Nucleus accumbens (tissue), 56 donors: ENCODE measurements at places on chromosomes 6 and 20.
A peak's percentile ranks its signal among the peaks of the same experiment; 100 is the strongest.

DNA sequence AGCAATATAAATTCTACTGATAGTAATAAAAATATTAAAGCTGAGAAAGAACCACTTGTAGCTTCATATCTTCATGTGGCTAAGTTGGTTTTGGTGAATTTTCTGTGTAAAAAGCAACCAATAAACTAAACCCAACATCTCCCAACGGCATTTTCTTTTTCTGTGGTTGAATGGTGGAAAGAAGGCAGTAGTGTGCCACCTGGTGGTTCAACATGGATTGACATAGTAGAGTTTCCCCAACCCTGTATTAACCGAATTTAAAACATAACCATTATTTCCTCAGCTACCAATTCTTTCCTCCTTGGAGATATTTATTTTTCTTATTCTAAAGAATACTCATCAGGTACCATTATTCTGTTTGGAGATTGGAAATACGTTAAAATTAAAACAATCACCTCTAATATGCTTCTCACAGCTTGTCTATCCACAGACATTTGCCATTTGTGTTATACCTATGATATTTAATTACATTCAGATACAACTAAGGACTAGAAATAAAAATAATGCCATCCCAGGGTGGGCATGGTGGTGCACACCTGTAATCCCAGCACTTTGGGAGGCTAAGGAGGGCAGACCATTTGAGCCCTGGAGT, 117.1 kb upstream of the EEF1E1 start:
- DNase-seq, result no peak

GRCh38 chr20:38224531-38224930, 36.0 kb downstream of the KIAA1755 start:
- DNase-seq, result no peak

- no peak for DNase-seq
These were observed at the start of gene ZNF311 for GRCh38 chr6:29005183-29005885. Gene ZNF311, minus strand, starts transcription at chr6:29005315. Its CDS starts 1,361 bp downstream, at chr6:29003954.

DNA sequence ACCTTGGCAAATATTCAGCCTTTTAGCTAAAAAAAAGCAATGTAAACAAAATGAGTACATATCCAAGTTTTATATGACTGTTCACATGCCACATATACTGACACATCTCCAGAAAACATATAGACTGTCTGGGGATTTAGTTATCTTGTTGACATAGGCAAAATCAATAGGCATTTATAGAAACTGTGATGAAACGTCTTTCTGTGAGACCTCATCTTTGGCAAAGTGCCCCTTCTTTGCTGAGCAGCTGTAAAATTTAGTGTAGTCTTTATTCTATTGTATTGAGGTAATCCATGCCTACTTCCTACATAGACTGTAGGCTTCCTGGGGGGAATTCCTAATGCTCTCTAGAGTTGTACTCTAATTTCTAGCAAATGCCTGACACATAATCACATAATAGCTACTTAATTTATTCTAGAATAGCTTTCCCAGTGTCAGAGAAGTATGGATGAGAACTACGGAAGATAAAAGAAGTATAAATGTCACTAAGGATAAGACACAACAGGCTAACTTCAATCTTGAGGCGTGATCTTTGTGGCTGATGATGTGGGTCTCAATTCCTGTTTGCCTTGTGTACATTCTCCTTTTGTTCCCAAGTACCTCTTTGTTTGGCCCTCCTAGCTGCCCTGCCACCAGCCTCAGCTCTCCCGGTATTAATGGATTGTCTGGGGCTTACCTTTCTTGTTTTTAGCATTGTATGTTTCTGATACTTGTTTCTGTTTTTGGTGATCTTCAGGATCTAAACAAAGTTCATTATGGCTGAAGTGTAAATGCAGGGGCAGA, 30.6 kb downstream of the PTCHD4 start:
- DNase-seq, result no peak

- no peak for DNase-seq
These were observed 222.9 kb downstream of the UBE3D start for GRCh38 chr6:82842721-82843120.

- no peak for DNase-seq
These were observed 151.4 kb downstream of the CEBPB start for GRCh38 chr20:50341880-50342637.

DNA sequence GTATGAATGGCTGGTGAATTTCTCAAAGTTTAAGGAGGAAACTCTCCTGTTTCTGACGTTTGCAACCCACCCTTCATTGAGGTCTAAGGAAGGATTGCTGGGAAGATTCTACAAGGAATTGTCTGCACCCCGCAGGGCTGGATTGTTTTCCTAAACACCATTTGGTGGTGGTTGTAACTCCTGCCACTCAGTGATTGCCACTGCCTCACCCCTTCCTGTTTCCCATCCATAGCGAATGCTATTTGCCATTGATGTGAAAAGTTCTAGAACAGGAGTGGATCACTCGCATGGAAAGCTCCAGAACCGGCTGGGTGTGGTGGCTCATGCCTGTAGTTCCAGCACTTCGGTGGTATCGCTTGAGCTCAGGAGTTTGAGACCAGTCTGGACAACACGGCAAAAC, 8.7 kb upstream of the DSP start:
- no peak for DNase-seq

GRCh38 chr6:87941556-87942358, 105.9 kb upstream of the SPACA1 start:
- no peak for DNase-seq

DNA sequence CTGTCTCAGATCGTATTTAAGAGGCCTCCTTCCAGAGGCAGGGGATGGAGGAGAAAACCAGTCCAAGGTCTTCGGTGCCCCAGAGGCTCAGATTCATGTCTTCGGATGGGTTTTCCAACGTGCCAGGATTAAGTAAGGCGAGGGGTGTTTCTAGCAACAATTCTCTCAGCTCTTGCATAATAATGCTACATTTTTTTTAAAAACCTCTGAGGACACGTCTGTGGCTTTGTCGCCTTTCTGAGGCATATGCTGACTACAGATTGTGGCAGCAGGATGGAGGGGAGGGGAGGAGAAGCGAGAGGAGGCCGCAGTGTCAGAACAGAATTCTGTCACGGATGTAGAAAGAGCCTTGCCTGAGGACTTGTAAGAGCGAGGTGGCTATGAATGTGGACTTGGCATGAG, 17.7 kb upstream of the CCDC167 start:
- no peak for DNase-seq

DNA sequence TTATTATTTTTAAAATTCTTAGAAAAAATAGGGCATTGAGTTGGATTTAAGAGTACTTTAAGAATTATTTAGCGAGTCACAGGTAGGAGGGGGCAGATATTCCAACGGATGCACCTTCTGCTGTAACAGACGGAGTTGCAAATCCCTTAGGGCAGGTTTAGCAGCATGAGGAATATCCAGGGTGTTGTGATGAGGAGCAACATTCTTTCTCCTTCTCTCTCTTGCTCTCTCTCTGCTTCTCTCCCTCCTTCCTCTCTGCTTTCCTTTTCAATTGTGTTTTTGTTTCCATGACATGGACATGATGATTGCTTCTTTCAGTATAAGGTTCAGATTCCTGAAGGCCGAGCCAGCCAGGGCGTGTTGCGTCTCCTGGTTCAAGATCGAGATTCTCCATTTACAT, 28.9 kb downstream of the CDH26 start:
- no peak for DNase-seq

DNA sequence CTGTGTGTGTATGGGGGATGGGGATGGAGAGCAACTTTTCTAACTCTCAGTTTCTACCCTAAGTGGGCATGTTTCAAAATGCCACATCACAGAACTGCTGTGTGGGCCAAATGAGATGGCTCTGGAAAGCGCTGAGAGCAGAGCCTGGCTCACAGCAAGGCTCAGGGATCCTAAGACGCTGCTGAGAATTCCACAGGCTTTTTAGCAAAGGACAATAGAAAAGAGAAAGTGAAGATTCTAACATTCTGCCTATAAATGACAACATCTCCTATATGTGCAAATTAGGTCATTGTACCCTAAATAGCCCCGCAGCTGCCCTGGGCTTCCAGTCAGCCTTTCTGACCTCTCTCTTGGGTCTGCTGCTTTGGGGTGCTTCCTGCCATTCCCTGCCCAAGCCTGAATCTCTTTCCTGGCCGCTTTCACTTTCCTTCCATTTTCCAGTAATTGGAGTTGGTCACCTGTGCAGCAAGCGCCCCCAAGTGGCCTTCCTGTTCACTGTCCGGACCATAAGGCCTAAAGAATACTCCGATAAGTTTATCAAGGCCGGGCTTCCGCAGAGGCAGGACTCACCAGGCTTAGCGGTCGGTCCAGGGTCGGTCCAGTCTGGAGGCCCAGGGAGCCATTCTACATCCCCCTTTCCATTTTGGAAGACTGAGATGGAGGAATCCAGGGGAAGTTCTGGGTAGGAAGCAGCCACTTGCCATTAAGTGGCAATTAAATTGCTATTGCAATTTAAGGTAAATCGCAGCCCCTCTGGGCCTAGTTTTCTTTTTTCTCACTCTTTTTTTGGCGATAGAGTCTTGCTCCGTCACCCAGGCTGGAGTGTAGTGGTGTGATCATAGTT, 6.7 kb upstream of the DDR1 start:
- peak; percentile 78 for DNase-seq

GRCh38 chr6:110930781-110931180, 27.7 kb upstream of the GTF3C6 start:
- DNase-seq, result no peak

- no peak for DNase-seq
These were observed 78.0 kb upstream of the MAFB start for GRCh38 chr20:40766790-40767614.

DNA sequence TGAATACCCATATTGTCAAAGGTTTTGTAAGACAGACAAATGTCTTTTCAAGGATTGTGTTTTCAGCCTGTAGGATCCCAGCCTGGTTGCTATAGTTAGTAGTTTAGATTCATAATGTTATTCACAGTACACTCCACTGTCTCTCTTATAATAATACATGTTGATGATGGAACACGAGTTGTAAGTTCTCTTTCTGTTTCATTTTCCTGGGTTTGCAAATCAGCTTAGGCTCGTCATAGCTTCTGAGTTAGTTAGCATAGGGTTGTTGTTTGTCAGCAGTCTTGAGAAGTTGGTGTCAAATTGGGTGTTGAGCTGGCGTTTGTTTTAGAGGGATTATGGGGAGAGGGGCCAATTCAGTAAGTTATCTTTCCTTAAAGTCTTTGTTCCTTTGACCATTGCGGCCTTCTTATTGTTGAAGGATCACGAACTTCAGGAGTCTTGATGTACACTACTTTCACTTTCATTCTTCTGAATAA, 45.8 kb downstream of the QKI start:
- DNase-seq, result no peak

- peak; percentile 44 for DNase-seq
These were observed 99.0 kb downstream of the GMPR start for GRCh38 chr6:16337295-16337975.

DNA sequence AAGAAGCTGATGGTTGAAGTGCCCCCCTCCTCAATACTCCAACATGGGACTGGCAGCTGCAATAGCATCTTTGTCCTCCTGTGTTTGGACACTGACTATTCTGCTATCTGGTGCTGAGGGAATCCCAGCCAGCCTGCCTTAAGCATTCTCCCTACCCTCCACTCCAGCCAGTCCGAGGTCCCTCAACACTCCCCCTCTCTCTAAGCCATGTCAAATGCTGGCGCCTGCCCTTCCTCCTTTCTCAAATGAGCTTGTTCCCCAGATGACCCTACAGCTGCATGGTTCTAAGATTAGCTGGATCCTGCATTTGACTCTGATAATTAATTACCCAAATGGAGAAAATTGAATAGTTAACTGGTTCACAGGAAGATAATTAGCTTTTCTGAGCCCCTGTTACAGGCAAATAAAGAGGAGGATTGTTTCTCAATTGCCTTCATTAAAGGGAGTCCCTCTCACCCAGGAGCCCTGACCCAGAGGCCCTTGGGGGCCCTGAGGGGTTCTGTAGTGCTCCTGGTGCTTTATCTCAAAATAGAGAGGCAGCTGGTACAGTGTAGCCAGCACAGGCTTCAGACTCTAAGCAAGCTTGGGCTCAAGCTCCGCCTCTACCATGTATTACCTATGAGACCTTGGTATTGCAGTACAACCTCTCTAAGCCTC, 37.9 kb upstream of the CHD6 start:
- no peak for DNase-seq

- no peak for DNase-seq
These were observed 8.7 kb downstream of the ANKS1A start for GRCh38 chr6:34897716-34898115.

- no peak for DNase-seq
These were observed 48.5 kb upstream of the CCN2 start for GRCh38 chr6:131999545-132000146.

- no peak for DNase-seq
These were observed 26.6 kb upstream of the NPBWR2 start for GRCh38 chr20:64133951-64134407.

DNA sequence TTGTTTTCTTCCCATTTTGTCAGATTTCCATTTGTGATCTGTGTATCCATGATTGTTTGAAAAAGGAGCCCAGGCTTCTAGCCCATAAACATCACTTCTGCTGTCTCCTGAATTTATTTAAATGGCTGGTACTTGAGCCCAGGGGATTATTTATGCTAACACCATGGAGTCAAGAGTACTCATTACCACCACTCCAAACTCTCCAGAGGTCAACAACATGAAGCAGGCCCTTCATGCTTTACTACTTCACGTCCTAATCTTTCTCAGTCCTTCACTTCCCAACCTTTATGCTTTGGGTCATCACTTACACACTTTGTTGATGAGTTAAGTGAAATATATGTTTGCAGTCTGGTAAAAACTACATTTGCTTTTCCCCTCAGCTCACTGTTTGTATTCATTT, 247.8 kb downstream of the BMP2 start:
- no peak for DNase-seq

DNA sequence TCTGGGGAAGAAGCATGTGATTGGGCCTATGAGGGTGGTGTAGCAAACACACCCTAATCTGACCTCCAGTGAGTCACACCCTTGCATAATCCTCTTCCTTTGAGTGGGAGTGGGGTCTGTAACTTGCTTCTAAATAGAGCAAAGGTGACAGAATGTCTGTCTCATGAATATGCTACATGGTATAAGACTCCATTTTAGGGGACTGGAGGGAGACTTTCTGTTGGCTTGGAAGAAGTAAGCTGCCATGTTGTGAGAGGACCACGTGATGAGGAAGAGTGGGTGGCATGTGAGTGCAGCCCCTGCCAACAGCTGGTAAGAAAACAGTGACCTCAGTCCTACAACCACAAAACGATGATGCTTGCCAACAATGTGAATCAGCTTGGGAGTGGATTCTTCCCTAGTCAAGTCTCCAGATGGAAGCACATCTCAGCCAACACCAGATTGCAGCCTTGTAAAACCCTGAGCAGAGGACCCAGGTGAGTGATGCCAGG, 3.7 kb downstream of the AK9 start:
- DNase-seq, result no peak

- no peak for DNase-seq
These were observed 26.0 kb upstream of the CCDC167 start for GRCh38 chr6:37525460-37526357.

- no peak for DNase-seq
These were observed 79.0 kb downstream of the TULP4 start for GRCh38 chr6:158391276-158391675.

- DNase-seq, result no peak
These were observed 10.7 kb downstream of the ARID1B start for GRCh38 chr6:156787569-156788492.
